ENCODE measurements at places on chromosomes 12 and 14.

DNA sequence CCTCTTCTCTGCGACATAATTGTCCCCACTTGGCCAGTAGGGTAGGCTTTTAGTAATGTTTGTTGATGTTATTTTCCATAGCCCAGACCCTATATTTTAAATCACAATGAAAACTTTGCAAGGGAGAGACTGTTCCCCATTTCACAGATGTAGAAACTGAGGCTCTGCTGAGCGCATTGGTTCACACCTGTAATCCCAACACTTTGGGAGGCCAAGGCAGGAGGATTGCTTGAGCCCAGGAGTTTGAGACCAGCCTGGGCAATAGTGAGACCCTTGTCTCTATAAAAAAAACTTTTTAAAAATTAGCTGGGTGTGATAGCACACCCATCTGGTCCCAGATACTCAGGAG is 114.8 kb downstream of the DIP2B start:
- no peak for DNase-seq

DNA sequence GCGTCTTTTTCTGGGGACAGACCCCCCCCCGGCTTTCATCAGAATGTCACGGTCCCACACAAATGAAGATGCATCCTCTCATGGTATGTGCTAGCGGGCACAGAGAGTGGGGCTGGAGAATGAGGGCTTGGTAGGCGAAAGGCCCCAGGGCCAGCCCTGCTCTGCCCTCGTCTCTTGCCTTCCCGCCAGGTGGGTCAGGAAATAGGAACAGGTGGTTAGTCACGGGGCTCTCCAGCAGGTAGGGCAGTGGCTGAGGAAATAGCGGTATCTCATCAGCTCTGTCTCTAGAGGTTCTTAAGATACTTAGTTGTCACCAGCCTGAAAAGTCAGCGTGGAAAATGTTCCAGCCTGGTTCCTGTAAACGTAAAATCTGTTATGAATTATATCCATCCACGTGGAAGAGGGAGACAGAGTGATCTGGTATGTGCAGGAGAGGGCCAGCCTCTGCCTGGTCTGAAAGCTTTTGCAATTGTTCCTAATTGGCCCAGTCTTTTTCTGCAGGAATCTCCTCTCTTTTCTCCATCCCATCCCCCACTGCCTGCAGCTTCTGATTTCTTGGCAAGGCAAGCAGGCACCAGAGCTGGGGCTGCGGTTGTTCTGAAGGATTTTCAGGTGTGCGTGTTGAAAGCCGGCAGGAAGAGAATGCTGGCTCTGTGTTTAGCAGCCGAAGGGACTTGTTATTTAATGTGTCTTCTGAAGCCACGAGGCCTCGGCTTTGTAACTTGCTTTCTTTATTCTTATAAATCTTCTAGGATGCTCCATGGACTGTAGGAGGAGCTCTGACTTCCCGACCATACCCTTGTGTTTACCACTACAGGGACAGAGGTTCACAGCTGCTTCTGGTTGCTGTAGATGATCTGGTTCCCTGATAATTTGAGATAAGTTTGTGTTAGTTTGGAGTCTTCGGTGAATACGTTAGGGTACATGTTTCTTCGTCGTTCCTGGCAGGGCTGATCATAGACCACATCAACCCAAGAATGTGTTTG is 131.1 kb downstream of the CACNA1C start:
- no peak for DNase-seq

DNA sequence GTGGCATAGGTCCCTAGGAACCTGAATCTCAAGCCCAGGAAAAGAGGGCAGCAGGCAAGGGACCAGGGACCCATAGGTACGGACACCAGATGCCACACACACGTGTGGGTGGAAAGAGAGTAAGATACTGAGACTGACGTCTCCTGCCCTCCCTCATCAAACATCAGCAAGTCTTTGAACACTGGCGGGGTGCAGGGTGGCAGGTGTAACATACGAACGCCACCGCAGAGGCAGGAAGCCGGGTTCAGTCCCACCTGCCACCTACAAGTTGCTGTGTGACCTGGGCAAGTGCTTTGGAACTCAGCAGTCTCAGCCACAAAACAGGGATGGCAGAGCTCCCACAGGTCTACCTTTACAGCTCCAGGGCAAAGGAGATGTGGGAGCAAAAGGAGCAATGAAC is 11.1 kb downstream of the ACTN1 start:
- DNase-seq = no peak

GRCh38 chr14:85519661-85520305 is 10.2 kb upstream of the FLRT2 start:
- DNase-seq = no peak

DNA sequence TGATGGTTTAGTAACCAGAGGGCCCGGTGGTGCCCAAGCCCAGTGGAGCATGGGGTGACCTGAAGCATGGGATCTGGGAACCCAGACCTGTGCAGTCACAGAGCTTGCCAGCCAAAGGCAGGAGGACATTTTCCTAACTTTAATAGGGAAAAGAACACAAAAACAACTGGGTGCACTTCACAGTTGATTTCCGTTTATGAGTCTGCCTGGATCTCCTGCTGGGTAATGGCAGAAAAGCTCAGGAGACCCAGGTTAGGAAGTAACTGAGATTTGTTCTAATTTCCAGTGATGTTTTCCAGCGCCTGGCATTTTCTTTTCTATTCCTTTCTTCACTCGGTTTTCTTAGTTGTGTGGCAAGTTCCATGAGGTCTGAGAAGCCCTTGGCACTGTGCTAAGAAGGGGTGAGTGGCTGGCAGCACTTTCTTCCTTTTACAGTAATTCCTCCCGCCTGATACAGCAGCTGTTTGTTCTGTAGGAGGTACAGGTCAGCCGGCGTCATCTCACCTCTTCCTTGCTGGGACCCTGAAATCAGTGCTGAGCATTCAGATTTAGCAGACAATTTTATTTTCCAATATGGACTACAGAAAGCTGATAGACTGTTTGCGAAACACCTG is 5.1 kb downstream of the CACNA1C start:
- DNase-seq = no peak

DNA sequence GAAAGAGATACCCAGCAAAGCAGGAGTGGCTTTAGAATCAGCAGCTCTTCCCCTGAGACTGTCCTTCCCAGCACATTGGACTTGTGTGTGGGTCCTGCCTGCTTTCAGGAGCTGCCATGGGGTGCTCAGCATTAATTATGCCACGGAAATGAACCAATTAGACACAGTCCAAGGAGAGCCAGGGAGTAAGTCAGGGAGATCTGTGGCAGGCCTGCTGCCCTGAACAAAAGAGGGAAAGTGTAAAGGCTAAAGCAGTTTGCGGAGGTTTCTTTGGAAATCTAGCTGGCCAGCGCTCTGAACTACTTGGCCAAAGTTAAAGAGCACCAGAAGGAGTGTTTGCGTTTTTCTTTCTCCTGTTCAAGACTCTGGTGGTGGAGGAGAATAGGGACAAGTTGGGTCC is 65.7 kb upstream of the SRSF5 start:
- DNase-seq = no peak

- DNase-seq = no peak
Measured at GRCh38 chr12:52455821-52456220, 3.9 kb upstream of the KRT6B start.

GRCh38 chr12:61781021-61781581 is 479.1 kb upstream of the USP15 start:
- DNase-seq = no peak

GRCh38 chr14:81091139-81091538 is 129.6 kb downstream of the GTF2A1 start:
- no peak for DNase-seq

GRCh38 chr12:19641235-19642080 is 202.2 kb downstream of the AEBP2 start:
- DNase-seq = no peak
